ENCODE measurements at places on chromosomes 1 and 21.

GRCh38 chr21:15788847-15789523 is 59.2 kb downstream of the USP25 start:
- H3K36me3 ChIP-seq, result no peaks in the 10 kb centered on the region
- no peak overlapping the region for H3K4me3 ChIP-seq
- DNase-seq, result no peak
- no peak overlapping the region for H3K27ac ChIP-seq

DNA sequence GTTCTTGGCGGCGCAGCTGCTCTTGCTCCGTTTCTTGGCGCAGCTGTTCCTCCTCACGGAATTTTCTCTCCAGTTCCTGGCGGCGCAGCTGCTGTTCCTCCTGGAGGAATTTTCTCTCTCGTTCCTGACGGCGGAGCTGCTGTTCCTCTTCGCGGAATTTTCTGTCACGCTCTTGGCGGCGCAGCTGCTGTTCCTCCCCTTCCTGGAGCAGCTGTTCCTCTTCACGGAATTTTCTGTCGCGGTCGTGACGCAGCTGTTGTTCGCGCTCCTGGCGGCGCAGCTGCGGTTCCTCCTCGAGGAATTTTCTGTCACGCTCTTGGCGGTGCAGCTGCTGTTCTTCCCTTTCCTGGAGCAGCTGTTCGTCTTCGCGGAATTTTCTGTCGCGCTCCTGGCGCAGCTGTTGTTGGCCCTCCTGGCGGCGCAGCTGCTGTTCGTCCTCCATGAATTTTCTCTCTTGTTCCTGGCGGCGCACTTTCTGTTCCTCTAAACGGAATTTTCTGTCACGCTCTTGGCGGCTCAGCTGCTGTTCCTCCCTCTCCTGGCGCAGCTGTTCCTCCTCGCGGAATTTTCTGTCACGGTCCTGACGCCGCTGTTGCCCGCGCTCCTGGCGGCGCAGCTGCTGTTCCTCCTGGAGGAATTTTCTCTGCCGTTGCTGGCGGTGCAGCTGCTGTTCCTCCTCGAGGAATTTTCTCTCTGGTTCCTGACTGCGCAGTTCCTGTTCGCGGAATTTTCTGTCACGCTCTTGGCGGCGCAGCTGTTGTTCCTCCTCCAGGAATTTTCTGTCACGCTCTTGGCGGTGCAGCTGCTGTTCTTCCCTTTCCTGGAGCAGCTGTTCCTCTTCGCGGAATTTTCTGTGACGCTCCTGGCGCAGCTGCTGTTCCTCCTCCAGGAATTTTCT is 7.0 kb downstream of the TCHH start:
- peaks cover 64% of the 10 kb centered on the region for H3K27me3 ChIP-seq
- H3K4me3 ChIP-seq, result peak overlapping the region; percentile 23
- no peak for DNase-seq
- H3K27ac ChIP-seq, result no peak overlapping the region
- H3K4me1 ChIP-seq, result peaks cover 2% of the 10 kb centered on the region

GRCh38 chr1:24586970-24587820 is 31.3 kb downstream of the NCMAP start:
- no peak overlapping the region for H3K4me3 ChIP-seq
- DNase-seq, result peak; percentile 43
- no peaks in the 10 kb centered on the region for H3K27me3 ChIP-seq
- H3K27ac ChIP-seq, result no peak overlapping the region
- peaks cover 3% of the 10 kb centered on the region for H3K4me1 ChIP-seq

DNA sequence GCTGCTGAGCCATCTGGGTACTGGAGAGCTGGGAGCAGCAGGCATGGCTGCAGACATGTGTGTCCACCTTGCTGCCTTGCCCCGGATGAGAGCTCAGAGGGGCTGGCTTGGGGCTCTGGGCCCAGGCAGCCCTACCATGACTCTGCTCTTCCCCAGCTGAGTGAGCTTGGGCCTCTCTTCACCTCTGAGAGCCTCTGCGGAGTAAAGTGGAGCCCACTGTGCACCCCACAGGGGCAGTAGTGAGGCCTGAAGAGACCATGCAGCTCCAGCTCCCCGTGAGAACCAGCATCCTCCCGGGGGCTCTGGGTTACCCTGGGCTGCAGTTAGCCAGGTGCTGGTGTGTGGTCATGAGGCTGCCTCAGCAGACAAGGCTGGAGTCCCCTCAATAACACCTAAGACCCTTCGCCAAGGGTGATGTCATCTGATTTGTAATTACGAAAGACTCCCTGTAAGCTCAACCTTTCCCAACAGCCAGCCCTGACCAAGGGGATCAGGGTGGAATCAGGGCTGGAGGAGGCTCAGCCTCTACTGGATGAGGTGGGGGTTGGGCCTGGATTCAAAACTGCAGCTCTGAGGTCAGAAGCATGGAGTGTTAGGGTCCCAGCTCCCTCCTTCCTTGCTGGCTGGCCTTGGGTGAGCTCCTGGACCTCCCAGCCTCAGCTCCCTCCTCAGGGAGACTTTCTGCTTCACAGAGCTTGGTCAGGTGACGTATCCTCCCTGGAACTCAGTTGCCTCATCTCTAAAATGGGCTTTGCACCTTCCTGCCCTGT is 308.0 kb downstream of the MATN1 start:
- no peaks in the 10 kb centered on the region for H3K4me1 ChIP-seq
- DNase-seq, result no peak
- H3K27ac ChIP-seq, result no peak overlapping the region
- no peak overlapping the region for H3K4me3 ChIP-seq

DNA sequence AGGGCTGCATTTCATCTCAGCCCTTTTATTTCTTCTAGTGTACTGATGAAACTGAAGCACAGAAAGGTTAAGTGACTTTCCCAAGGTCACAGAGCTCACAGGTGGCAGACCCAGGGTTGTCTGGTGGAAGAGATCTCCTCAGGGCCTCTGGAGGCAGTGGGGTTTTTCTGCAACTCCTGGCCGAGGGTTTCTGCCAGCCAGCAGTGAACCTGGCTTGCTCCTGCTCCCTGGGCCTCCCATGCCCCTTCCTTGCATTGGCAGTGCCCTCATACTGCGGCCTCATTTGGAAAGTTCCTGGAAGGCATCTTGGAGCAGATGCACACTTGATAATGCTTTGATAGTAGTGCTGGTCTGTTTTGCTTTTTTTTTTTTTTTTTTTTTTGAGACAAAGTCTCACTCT is 7.7 kb downstream of the GALNT2 start:
- H3K36me3 ChIP-seq, result no peaks in the 10 kb centered on the region
- DNase-seq, result no peak
- no peak overlapping the region for H3K4me3 ChIP-seq
- no peaks in the 10 kb centered on the region for H3K4me1 ChIP-seq

- no peak for DNase-seq
- no peaks in the 10 kb centered on the region for H3K36me3 ChIP-seq
- no peaks in the 10 kb centered on the region for H3K27me3 ChIP-seq
- H3K4me3 ChIP-seq, result no peak overlapping the region
- no peak overlapping the region for H3K27ac ChIP-seq
Measured at GRCh38 chr1:193184776-193185175, 1.6 kb downstream of the B3GALT2 start.

DNA sequence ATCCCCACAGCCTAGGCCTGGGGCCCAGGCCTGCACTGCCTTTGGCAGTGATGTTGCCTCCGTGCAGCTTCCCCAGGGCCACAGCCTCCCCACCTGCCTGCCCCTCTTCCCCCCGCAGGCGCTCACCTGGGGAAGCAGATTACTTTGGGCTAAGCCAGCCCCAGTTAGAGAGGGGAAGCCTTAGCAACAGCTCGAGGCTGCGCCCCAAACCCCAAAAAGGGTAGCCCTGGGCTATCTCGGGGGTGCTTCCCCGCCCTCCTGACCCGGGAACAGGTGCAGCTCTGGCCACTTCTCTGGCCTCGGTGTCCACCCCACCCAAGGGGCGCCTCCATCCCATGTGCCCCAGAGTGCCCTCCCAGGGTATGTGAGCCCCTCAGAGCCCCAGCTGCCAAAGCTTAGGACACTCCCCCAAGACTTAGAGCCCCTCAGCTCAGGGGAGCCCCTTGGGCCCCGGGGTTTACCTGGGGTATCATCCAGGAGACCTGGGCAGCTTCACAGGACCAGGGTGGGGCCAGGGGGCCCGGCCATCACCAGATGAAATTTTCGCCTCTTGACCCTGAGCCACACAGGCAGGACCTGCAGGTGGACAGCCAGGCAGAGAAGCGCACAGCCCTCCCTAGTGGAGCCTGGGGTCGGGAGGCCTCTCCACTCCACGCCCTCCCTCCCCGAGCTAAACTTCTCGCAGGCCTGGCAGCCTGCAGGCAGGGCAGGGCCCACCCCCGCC is 3.3 kb upstream of the TTC34 start:
- H3K36me3 ChIP-seq, result peaks cover 2% of the 10 kb centered on the region
- no peak overlapping the region for H3K4me3 ChIP-seq
- no peaks in the 10 kb centered on the region for H3K27me3 ChIP-seq
- no peaks in the 10 kb centered on the region for H3K4me1 ChIP-seq
- no peak for DNase-seq
- H3K27ac ChIP-seq, result no peak overlapping the region

All from iPS DF 6.9 (cell line).